Activated T-cell treated with anti-CD3 and anti-CD28 coated beads, Interleukin-2, amount 50 U/mL, for 4 hours (primary cell): ENCODE measurements at places on chromosomes 2 and 18.

DNA sequence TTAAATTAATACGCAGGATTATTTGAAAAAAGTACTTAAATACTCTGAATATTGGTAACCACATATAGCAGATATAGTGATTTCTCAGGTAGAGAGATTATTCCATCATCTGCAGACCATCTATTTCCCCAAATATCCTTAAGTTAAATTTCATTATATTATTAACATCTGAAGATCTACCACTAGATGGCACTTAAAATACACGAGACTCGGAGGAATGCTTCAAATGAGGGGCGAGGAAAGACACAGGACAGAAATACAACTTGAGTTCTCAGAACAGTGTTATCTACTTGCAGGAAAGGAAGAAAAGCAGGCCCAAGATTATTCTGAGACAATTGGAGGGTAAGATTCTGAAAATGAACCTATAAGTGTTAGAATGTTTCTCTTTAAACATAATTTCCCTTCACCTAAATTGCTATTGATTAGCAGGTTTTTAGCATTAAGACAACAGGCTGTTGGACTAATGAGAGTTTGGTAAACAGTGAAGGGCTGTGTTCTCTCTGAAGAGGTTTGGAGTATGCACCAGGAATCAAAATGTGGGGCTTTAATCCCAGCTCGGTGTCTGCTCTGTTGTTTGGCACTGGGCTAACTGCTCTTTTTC is 76.9 kb upstream of the GCFC2 start:
- DNase-seq, result no peak

- no peak for DNase-seq
Measured at GRCh38 chr2:150141226-150142001, 346.1 kb downstream of the RND3 start.

GRCh38 chr2:61158356-61158955 is 3.5 kb upstream of the C2orf74 start:
- no peak for DNase-seq

DNA sequence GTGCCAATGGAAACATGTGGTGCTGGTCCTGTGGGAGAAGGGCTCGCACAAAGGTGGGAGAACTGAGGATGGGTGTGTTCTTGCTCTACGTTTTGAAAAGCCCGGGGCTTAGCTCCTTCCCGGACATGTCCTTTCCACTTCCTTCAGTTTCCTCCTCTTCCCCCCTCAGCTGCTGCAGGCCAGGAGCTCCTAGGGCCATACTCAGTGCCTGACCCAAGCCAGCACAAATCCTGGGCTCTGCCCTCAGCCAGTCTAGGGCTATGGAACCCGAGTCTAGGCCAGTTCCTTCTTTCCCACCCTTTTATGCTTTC is 1.4 kb upstream of the SIX2 start:
- no peak for DNase-seq

DNA sequence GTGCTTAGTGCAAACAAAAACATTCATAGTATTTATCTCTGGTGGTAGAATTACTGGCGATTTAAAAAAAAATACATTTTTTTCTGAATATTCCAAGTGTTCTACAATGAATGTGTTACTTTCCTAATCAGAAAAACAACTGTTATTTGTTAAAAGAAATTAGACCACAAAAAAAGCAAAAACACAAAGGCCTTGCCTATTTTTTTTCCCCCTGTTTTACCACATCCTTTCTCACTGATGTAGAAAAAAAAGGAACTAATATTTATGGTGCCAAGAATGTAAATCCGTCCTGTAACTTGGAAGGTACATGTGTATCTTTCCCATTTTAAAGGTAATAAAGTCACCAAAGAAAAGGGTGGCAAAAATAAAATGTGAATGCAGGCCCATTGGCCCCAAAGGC is 28.4 kb upstream of the MGAT4A start:
- DNase-seq, result no peak

DNA sequence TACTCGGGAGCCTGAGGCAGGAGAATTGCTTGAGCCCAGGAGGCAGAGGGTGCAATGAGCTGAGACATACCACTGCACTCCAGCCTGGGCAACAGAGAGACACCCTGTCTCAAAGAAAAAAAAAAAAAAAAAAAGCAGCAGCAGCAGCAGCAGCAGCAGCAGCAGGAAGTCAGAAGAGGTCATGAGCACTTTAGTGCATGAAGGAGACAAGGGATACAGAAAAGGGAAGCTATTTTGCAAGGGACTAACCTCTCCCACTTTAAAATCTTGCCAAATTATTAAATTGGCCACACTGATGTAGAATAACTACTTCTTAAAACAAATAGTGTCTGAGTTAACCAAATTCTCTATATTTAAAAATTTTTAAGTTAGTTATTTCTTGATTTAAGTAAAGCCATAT is 113.4 kb upstream of the PDE1A start:
- DNase-seq, result no peak

GRCh38 chr2:225070811-225071210 is 28.5 kb upstream of the DOCK10 start:
- DNase-seq, result no peak

GRCh38 chr18:59383851-59384250 is 24.8 kb upstream of the LMAN1 start:
- no peak for DNase-seq

- DNase-seq, result no peak
Measured at GRCh38 chr2:40488101-40488601, 36.3 kb upstream of the SLC8A1 start.

GRCh38 chr2:235701206-235701981 is 207.6 kb downstream of the AGAP1 start:
- no peak for DNase-seq

DNA sequence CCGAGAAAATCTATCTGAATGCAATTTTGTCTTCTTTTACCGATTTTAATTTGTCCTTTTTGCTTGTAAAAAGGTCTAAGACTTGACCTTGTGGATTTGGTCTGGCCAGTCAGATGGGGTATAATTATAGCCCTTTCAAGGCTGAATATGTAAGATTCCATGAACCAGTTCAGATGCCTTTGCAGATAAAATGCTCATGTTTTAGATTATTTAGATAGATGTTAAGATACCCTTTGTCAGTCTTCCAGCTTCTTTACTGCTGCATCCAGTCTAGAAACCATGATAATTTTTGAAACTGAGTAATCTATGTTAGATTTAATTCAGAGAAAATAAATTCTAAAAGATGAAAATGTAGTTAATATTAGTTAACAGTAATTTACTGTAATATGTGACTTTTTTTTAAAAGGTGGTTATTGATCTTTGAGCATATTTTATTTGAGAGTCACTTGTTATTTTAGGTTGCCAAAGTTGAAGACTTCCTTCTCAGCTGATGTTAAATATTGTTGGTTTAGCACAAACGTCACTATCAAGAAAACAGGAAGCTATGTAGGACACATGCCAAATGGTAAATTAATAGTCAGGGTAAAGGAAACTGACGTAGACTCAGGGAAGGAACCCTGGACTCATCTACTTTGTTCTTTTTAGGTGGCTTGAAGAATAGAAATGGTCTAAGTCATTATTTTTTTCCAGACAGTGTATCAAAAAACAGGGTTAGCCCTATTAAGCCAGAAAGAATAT is 29.8 kb downstream of the BABAM2 start:
- no peak for DNase-seq

GRCh38 chr2:29006092-29006979 is 25.2 kb downstream of the TOGARAM2 start:
- DNase-seq, result no peak

DNA sequence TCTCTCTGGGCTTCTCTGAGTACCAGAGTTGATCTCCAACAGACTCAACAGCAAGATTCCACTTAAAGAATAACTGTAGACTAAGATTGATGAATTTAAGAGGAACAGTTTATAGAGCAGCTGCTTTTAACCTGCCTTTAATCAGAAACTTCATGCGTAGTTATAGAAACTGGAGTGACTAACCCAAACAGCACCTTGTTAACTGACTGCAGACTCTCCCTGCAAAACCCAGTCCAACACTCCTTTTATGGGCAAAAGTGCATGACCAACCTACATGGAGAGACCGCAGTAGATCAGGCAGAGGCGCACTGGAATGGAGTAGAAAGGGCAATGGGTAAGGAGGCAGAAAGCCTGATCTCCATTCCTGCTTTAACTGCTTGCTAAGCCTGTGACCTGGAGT is 110.6 kb downstream of the NRP2 start:
- no peak for DNase-seq

DNA sequence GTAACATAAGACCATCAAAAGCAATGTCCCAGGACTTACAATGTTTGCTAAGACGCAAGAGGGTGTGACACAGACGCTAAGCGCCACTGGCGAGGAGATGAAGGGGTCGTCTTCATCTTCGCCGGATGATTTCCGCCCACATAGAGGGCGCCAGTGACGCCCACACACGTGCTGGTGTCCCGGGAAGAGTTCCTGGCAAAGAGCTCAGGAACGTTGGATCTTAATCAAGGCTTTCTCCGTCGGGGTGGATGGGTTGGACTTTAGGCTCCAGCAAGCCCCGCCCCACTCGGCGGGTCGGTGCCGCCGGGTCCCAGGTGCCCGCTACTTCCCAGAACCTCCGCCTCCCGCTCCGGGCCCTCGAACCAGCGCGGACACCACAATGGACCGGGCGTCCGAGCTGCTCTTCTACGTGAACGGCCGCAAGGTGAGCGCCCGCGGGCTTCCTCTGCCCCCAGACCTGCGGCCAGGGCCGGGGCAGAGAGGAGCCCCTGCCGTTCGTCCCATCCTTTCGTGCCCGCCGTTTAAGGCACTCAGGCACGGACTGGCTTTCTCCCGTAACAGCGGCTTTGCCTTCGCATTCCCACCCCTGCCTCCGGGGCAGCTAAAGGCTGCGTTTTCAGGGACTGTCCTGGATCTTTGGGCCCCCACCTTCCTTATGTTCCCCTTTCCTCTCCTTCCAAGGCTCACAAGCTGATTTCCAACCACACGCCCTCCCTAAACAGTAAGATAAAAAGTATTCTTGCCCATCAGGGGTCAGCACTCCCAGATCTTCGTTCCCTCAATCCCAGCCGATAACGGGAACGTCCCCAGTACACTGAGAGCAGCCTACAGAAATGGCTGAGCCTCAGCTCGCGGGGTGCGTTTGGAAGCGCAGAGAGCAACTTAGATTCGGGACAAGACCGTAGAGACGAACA is at the start of gene AOX1:
Gene AOX1, plus strand, starts transcription at position 285 of the 914 bp plus-strand sequence. Its CDS starts 95 bp downstream, at position 380.
- DNase-seq, result no peak

GRCh38 chr2:9975805-9976447 is 24.4 kb downstream of the GRHL1 start:
- DNase-seq, result no peak

GRCh38 chr2:64928813-64929212 is 60.4 kb upstream of the SLC1A4 start:
- DNase-seq, result no peak

- no peak for DNase-seq
Measured at GRCh38 chr18:71125581-71125980, 836.7 kb downstream of the SOCS6 start.

DNA sequence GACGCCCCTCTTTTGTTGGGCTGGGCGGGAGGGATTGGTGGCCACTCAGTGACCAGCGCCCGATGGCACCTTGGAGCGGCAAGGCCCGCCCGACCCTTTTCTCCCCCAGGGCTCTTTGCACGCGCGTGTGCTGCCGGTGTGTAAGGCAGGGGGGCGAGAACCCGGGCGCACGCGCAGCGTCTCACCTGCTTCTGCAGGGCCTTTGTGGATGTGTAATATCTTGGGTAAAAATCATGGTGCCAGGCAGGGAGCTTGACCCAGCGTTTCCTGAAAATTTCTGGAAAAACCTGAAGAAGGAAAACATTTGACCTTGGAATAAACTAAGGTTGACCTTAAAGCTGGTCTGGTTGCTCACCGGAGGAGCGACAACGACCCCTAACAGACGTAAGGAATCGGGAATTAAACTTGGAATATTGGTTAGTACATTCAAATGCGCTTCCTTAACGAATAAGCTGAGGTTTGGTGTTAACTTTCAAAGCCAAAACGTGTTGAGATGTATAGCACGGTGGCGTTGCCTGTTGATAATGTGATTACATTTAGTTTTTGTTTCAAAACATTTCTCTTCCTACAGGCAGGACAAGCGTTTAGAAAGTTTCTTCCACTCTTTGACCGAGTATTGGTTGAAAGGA is 438 bp downstream of the HSPE1 start:
- DNase-seq, result no peak

- no peak for DNase-seq
Measured at GRCh38 chr18:44733069-44733753, 52.5 kb downstream of the SETBP1 start.

DNA sequence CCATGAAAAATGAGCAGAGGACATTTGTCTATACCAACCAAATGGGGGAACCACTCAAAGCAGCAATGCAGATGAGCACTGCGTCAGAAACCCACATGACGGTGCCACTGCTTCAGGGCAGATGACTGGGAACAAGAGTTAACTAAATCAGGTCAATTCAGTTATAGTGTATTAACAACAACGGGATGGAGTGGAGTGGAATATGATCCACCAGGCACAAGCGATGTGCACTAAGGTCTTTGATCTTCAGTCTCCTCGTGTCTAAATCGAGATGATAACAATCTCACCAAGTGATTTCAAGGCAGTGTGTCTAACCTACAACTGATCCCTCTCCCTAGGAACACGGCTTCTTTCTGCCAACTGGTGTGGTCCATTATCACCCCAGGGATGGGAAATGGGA is 269.0 kb downstream of the RAD51AP2 start:
- DNase-seq, result no peak

DNA sequence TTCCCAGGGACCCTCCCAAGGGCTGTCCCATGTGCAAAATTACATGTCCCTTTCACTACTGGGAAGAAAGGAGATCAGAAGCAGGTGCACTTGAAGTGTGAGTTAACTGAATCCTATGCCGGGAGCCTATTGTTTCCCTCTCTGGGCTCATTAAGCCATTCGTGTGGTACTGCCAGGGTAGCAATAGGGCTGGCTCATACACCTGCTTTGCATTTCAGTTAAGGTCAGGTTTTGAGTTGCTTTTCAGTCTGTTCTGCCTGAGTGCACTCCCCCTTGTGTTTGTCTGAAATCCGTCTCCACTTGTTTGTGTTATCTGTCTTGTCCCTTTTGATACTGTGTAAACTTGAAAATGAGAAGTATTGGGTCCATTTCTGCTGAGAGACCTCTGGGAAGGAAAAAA is 1232.6 kb upstream of the NRXN1 start:
- no peak for DNase-seq

DNA sequence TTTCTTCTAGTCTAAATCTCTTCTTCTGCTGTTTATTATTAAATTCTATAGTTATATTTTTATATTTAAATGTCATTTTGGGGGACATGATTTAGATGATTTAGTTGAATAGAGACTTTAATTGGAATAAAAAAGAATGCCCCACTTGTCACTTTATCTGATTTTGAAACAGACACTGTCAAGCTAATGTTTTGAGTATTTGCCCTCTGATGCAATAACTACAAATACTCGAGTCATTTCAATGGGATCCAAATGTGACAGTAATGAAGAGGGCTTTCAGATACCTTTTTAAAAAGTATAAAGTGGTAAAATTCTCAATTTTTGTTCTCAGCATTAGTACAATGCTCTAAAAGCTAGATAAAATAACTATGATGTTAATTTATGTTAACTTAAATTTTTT is 257.3 kb upstream of the SESTD1 start:
- no peak for DNase-seq

DNA sequence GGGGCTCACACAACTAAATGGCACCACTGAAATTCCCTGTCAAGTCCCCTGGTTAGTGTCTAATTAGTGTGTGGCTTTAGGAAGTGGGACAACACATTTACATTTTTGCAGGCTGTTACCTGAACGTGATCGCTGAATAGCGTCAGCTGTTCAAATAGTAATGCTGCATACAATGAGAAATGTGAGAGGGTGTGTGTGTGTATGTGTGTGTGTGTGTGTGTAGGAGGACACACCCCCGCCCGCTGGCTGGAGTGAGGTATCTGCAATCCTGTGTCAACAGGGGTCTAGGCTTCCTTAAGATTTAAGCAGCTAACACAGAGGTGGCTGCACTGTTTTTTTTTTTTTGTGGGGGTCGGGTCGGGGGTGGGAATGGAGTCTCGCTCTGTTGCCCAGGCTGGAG is 4.8 kb upstream of the LYPD6B start:
- DNase-seq, result no peak

- DNase-seq, result no peak
Measured at GRCh38 chr2:73116182-73116960, 3.6 kb upstream of the RAB11FIP5 start.
